ENCODE measurements at places on chromosomes 1 and 21. TPM values are rescaled to one million over a fixed set of nuclear protein-coding genes. Genes with fewer than 3 reads are reported as not detected.
A peak's percentile ranks its signal among the peaks of the same experiment; 100 is the strongest.

- no peak for DNase-seq
Observed at GRCh38 chr1:93649231-93649630, 32.4 kb downstream of the BCAR3 start.

DNA sequence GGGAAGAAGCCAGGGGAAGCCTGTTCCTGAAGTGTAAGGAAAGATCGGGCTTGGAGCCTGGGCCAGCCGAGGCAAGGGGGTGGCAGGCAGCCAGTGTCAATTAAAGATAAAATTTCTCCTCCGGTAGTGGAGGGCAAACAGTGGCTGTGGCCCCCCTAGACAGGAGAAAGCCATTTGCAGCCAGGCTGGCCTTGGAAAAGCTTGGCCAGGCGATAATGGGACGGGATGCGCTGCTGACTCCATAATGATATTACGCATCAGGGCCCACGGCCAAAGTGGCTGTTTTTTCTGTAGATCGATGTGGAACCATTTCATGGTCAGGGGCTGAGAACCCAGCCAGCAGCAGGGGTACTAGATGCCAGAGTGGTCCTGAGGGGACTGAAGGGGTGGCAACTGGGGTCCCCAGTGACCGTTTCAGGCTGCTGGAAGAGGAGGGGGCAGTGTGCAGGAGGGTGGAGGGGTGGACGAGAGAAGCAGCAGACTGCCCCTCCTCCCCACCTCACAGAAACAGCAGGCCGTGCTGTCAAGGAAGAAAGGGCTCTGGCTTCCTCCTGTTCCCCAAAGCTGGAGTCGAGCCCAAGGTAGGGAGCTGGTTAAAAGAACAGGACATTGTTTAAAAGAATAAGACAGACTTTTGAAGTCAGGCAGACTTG lies 25.2 kb downstream of the KCNC4 start:
- DNase-seq = no peak

PDZK1IP1 gene
- total RNA-seq = not detected

GSTM5 gene
- total RNA-seq = 0.23 TPM

FRRS1 gene
- 9.3 TPM for total RNA-seq

MT1HL1 gene
- not detected for total RNA-seq

GRCh38 chr1:61184040-61184713 lies 101.8 kb downstream of the NFIA start:
- no peak for DNase-seq

GPR153 gene
- total RNA-seq = 28.1 TPM

GRCh38 chr1:17140279-17140678 lies 21.0 kb upstream of the PADI2 start:
- DNase-seq = no peak

DNA sequence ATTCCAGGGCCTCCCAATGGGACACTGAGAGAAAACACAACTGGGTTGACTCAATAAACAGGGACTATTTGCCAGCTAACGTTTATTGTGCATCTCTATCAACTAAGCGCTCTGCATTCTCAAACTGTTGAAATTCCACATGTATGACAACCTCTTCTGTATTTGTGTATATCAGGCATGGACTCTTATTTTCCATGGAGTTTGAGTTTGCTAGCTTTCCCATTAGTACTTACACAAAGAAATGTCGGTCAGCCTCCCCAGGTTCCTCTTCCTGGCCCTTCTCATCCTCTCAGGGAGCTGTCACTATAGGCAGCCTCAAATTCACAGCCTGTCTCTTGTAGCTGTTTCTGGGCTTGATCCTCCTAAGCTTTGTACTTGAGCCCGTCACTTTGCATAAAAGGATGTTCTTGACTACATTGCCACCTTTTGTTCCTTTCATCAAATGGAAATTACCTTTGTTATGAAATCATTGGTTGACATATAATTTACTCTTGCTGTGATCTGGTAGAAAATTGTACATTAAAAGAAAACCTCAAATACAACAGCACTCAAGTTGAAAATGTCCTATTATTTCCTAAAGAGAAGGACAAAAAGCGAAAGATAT lies 60.0 kb upstream of the NTPCR start:
- DNase-seq = no peak

DNA sequence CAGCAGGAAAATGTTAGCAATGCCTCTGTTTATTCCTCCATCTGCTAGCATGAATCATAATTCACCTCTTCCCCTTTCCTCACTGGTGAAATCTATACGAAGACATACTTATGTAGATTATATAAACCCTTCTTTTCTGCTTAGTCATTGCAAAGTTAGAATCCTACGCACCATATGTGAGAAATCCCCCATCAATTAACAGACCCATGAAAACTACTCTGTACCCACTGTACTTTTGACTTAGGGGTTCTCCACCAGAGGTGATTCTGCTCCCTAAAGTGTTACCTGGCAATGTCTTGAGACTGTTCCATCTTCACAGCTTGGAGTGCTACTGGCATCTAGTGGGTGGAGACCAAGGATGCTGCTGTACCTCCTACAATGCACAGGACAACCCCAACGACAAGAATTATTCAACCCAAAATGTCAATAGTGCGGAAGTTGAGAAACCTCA lies 49.6 kb upstream of the KCTD3 start:
- no peak for DNase-seq

PLA2G2F gene
- total RNA-seq = not detected

GRCh38 chr1:167056529-167057231 lies 33.5 kb downstream of the GPA33 start:
- no peak for DNase-seq

- no peak for DNase-seq
Observed at GRCh38 chr1:205450448-205450847, 5.4 kb downstream of the BLACAT1 start.

- DNase-seq = no peak
Observed at GRCh38 chr1:24536391-24536840, 19.5 kb upstream of the NCMAP start.

GRCh38 chr1:53271446-53272090 lies 33.2 kb upstream of the MAGOH start:
- no peak for DNase-seq

DNA sequence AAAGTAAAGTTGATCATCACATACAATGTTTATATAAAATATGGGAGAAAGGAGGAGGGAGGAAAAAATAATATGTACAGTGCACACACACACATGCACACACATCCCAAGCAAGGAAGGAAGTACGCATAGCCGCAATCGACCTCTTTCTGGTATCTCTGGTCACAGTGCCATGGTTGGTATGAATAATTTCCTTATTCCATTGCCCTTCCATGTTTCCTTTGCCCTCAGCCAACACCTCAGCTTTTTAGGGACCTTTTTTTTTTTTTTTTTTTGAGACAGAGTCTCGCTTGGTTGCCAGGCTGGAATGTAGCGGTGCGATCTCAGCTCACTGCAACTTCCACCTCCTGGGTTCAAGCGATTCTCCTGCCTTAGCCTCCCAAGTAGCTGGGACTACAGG lies 20.6 kb downstream of the CITED4 start:
- no peak for DNase-seq

GRCh38 chr1:43005460-43006361 lies 47.0 kb upstream of the SLC2A1 start:
- peak; percentile 18 for DNase-seq

FCAMR gene
- not detected for total RNA-seq

- DNase-seq = no peak
Observed at GRCh38 chr1:246497331-246497915, 9.7 kb downstream of the SMYD3 start.

DNA sequence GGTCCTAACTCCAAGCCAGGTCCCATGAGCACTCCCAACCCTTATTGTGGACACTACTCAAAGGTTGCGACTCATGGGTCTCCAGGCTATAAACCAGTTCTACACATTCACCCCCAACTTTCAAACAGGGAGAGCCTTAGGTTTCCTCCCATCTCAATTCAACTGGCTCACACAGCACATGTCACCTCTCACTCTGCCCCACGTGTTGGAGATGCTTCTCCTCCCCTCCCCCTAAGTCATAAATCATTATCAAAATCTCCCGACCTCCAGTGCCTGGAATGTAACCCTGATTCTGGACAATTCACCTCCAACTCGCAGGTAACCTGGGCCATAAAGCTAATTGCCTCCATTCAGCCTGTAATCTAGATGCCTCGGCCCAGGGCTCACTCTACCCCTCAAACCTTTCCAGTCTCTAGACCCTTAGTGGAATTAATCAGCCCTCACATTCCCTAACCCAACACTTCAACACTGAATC lies 595 bp downstream of the AK2 start:
- DNase-seq = no peak

- no peak for DNase-seq
Observed at GRCh38 chr1:175005085-175005783, 5.5 kb downstream of the CACYBP start.

DNA sequence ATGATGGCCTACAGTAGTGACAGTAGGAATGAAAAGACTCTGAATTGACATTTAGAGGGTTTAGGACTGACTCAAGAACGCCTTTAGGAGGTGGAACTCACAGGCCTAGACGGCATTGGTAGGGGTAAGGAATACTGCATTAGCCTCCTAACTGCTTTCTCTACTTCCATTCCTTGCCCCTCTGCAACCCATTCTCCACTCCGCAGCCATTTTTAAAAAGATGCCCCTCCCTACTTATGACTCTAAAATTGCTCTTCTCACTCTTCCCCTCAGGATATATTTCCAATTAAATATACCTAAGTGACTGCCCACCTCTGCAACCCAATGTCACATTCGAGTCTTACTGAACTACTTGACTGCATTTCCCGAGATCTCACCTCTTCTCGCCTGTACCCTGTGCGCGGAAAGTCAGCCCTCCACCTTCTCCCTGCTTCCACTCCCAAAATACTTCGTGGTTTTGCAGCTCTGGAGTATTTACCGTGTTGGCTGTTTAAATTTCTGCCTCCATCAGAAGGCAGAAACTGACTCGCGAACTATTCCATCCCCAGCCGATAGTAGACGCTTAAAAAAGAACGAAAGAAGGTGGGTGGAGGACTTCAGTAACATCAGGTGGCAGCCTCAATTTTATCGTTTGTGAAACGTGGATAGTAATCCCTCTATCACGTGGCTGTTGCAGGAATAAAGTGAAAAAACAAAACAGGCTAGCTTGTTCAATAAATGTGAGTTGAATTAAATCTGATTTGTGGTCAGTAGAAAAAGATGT lies 1.1 kb upstream of the YBX1 start:
- no peak for DNase-seq

- no peak for DNase-seq
Observed at GRCh38 chr1:68101829-68102228, 51.4 kb upstream of the DIRAS3 start.

GRCh38 chr1:239388578-239388977 lies 2.2 kb downstream of the CHRM3 start:
- DNase-seq = no peak

GRCh38 chr1:118621839-118622238 lies 366.3 kb downstream of the TBX15 start:
- DNase-seq = no peak

DNA sequence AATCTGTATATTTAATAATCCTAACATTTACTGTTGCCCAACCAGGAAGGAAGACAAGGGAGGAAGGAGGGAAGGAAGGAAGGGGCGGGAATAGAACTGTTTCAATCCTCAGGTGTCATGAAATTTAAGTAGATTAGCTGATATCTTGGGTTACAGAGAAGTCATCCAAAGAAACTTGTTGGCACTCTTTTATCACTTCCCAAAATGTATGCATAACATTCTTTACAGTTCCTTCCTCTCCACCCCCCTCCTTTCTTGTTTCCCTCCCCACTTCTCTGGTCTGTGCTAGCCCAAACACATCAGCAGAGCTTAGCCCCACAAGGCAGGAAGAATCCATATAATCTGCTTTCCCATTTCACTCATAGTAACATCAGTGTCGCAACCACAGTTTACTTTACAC lies 110.9 kb downstream of the ESRRG start:
- DNase-seq = no peak

GRCh38 chr1:246577720-246578106 lies 11.5 kb downstream of the CNST start:
- DNase-seq = no peak

- DNase-seq = no peak
Observed at GRCh38 chr21:28821276-28822122, 171.2 kb downstream of the LTN1 start.

DNA sequence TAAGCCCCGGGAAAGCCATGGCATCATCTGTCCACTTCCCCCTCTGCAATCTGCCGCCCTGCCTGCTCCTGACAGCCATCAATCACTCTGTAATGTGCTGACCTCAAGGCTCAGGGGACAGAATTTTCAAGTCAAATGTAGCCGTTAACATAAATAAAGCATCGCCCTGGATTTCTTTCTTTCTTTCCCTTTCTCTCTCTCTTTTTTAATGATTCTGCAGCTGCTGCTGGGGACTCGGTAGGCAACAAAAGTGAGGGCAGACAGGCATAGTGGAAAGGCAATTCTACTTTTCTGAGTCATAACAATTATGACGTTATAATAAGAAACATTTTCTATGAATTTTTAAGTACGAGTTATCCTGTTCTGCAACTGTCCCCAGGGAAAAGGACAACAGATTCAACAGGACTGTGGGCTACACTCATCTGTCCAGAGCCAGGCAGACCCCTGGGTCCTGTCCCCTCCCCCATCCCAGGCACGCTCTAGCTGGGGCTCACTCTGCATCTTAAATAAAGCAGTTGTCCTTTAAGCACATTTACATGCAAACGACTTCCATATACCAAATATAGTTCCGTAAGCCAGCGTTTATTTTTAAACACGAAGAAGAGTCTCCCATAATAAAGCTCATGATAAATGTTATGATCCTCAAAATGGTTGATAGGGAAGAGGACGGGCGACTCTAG lies 78.7 kb downstream of the SSBP3 start:
- no peak for DNase-seq

- DNase-seq = no peak
Observed at GRCh38 chr1:214604523-214604922, 1.5 kb downstream of the CENPF start.

GRCh38 chr1:154758346-154758745 lies 111.7 kb downstream of the KCNN3 start:
- no peak for DNase-seq

Data from neural crest cell (in vitro differentiated cells).